NCI-H1048 (cell line): ENCODE measurements at places on chromosomes 7 and 10.

DNA sequence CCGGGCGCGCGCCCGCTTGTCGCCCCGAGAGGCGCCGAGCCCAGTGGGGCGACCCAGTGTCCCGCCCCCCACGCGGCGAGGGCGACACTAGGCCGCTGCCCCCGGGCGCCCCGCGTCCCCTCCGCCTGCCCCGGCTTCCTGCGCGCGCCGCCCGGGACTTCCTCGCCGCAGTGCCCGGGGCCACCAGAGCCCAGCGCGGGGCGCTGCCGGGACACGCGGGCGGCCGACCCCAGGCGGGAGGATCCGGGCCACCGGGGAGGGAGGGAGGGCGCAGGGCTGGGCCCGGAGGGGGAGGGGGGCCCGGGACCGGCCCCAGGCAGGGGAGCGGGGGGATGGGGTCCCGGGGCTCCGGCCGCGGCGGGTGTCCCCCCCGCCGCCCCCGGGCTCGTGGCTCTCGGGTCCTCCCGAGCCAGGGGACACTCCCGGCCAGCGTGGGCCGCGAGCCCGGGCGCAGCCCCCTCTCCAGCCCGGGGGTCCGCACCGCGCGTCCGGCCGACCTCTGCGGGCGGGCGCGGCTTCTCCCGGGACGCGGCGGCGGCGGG, 435 bp upstream of the PWWP2B start:
- no peak for DNase-seq

DNA sequence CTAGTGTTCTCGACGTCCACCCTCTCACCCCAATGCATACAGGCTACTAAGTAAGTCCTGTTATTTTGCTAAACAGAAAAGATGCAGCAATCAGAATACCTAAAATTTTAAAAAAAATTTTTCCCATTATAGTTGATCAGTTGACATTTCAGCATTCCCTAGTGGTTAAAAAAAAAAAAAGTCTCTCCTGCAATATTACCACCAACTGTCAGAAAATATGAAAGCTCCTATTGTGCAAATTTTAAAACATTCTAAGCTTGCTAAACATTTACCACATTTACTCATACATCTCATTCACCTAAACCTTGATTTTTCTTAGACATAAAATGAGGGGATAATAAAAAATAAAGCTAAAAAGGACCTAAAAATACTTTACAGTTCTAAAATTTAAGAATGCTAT, 165.6 kb downstream of the AVL9 start:
- DNase-seq: no peak

DNA sequence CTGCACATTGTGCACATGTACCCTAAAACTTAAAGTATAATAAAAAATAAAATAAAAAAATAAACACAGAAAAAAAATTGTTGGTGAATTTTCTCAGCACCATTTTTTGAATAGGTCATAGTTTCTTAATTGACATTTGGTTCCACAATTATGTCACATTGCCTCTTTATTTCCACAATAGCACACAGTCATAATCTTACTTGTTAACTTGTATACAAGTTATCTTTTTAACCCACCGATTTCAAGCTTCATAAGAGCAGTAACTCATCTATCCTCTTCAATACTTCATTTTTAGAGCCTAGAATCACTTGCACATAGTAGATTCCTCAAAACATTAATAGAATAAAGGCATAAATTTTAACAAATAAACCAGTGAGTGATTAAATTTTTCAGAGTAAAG, 1425.1 kb upstream of the LRRTM3 start:
- no peak for DNase-seq

GRCh38 chr10:126147866-126148587, 240.2 kb downstream of the ADAM12 start:
- DNase-seq: no peak

- DNase-seq: no peak
Measured at GRCh38 chr7:47454069-47454973, 127.6 kb downstream of the TNS3 start.

GRCh38 chr7:97022491-97023306, 1.9 kb downstream of the DLX5 start:
- DNase-seq: no peak

GRCh38 chr10:28349892-28350291, 47.0 kb upstream of the MPP7 start:
- no peak for DNase-seq

DNA sequence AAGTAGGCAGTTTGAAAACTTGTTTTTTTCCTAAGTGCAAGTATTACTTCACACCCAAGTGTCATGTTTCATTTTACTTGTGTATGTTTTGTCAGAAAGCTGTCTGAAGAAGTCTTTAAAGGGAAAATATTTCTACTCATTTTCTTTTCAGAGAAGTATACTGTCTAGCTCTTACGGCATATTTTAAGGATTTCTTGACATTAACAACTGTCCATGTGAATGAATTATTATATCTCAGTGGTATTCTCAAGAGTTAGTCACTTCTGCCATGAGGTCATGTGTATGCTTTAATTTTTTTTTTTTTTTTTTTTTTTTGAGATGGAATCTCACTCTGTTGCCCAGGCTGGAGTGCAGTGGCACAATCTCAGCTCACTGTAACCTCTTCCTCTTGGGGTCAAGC, 229.5 kb downstream of the BICC1 start:
- no peak for DNase-seq

GRCh38 chr7:114791771-114792170, 130.1 kb upstream of the MDFIC start:
- DNase-seq: no peak

DNA sequence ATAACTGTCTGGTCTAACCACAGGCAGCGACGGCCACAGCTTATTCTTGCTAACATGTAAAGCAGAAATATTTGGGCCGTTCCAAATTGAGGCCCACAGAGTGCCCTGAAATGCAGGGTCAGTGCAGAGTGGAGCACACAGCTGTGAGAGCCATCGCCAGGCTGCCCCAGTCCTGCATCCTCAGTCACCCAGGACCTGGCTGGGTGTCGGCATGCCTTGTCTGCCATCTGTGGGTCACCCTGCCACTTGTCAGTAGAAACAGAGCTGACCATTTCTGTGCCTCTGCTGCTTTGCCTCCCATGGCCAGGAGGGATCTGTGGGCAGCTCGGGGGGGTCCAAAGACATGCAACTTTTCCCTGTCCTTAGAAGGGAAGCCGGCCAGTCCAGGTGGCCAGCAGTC, 57.3 kb upstream of the BTBD16 start:
- no peak for DNase-seq

- DNase-seq: no peak
Measured at GRCh38 chr7:23011222-23011924, 2.6 kb downstream of the HYCC1 start.

- DNase-seq: no peak
Measured at GRCh38 chr7:43878867-43879266, 9.6 kb upstream of the MRPS24 start.

DNA sequence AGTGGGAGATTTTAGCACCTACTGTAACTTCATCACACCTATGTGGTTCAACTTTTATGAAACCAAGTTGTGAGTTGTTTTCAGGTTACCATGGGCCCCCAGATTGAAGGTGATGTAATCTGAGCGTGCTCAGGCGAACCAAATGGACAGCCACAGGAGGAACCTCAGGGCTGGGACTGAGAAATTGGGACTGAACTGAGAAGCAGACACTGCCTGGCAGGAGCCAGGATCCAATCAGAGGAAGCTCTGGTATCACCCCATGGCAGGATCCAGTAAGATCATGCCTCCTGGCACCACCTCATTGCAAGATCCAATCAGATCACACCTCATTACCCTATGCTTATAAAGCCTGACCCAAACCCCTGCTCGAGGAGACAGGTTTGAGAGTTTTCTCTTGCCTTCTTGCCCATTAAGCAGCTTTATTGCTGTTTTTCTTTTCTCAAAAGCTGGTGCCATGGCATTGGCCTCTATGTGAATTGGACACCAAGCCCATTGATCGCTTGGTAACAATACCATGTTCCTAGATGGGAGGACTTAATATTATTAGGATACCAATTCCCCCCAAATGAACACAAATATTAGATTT, 43.2 kb upstream of the GDF10 start:
- no peak for DNase-seq

GRCh38 chr7:100211342-100211780, 8.4 kb upstream of the PVRIG start:
- no peak for DNase-seq

DNA sequence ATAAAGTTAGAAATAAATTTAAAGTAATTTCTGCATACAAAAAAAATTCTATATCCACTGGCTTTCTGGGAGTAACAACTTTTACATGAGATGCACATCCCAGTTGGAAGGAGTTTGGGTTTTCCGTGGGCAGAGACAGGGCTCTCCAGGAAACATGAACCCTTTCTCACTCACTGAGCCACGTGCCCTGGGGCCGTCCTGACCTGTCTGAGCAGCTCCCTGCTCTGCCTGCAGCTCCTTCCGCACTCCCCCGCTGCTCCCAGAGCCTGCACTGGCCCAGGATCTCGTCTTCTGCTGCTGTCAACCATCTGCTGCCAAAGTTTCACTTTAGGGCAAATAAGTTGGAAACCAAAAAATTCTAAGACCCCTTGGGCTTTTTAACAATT, 169.1 kb downstream of the DIP2C start:
- no peak for DNase-seq

- no peak for DNase-seq
Measured at GRCh38 chr7:107528461-107528860, 35.3 kb downstream of the COG5 start.

DNA sequence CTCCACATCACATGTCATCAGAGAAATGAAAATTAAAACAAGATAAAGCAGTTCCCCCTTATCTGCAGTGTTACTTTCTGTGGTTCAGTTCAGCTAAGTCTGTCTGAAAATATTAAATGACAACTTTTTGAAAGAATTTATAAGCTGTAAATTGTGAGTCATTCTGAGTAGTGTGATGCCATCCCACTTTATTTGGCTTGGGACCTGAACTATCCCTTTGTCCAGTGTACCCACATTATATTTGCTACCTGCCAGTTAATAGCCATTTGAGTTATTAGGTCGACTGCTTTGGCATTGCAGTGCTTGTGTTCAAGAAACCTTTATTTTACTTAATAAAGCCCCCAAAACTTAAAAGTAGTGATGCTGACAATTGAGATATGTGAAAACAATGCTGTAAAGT, 804.2 kb downstream of the ANKRD7 start:
- no peak for DNase-seq

DNA sequence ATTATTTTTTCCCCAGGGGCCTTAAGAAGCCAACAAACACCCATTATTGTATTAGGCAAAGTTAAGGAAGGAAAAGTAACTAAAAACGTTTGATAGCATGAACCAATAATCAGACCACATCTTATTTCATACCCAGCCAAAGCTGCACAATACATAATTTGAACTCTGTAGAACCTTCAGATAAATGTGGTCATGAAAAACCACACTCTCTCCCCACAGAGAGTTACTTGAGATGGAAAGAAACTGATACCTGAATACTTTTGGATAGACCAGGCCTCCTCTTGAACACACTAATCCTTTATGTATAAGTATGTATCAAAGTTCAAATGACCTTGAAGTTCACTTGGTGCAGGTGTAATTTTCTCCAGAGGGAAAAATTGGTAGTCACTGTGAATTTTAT, 146.6 kb upstream of the FAM13C start:
- no peak for DNase-seq

- DNase-seq: no peak
Measured at GRCh38 chr10:85195596-85195995, 867.2 kb downstream of the CCSER2 start.

DNA sequence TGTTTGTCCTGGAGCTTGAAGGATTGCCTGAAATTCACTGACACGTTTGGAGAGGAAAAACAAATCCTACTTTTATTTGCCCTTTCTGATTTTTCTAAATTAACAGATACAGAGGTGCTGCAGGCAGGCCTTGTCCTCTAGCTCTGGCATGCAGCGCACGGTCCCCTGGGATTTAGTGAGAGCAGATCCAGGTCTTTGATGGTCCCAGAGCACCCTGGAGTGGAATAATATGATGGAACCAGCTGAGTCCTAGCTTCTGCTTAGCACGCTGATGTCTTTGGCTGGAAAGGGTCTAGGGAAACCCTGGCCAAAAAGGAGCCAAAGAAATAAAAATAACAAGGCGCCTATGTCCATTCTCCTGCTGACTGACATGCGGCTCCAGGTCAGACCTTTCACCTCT, 40.5 kb downstream of the C10orf120 start:
- no peak for DNase-seq

DNA sequence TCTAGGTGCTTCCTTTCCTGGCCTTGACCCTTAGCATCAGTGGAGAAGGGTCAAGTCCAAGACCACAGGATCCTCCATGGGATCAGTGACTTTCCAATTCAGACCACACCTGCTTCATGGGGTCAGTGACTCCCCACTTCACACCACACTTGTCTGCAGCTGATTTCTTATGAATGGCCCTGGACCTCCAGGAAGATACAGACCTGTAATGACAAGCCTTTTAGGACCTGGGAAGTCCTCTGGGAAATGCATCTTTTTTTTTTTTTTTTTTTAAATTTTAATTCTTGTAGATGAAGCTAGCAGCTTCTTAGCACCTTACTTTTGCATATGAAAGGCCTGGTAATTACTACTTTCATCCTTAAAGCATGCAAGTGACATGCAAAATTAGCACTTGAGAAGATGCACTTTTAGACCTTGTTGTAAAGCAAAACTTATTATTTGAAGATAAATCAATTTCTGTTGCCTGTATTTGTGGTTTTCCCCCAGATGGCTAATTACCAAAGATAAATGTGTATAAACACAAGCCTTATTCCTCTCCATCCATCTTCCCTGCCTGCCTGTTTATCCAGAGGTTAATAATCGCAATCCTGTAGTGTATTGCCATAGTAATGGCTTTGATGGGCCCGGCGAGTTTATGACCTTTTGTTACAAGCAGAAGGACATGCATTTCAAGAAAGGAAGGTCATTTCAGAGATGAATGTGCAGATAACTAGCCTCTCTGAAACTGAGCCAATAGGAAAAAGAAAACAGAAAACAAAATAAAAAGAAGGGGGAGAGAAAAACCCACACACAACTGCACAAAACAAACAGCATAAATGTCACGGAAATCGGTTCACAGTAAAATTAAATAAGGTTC, 1018.7 kb downstream of the TYW1 start:
- no peak for DNase-seq

- no peak for DNase-seq
Measured at GRCh38 chr7:33837356-33837851, 67.9 kb upstream of the BMPER start.

DNA sequence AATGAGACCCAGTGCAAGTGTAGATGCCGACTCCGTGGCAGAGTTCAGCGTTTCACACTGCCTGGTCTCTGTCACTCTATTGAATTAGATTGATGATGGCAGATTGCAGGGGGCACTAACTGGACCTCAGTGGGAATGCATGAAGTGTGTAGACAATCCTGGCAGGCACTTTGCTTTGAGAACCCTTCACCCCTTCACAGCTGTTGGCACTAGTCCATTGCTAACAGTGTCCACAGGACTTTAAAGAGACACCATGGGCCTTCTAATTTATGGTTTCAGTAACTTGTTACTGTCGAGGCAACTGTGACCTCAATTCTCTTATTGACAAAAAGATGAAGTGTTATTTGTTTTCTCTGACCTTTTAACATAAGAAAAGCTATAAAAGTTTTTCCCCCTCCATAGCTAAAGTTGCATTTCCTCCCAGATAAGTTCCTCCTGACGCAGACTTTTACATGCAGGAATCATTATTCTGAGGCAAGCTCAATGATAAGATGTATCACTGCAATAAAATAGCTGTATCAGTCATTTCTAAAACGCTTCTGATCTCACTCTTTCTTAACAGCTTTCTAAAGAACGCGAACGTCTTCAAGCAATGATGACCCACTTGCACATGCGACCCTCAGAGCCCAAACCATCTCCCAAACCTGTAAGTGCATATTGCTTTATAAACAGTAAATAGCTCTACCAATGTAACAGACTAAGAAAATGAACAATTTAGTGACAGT, 238.9 kb downstream of the FOXP2 start:
- DNase-seq: no peak

GRCh38 chr7:1809070-1809469, 139.0 kb downstream of the ELFN1 start:
- DNase-seq: no peak

- no peak for DNase-seq
Measured at GRCh38 chr7:50214126-50214670, 90.3 kb upstream of the IKZF1 start.
